ENCODE measurements at places on chromosomes 2 and 18. TPM values are rescaled to one million over a fixed set of nuclear protein-coding genes. Genes with fewer than 3 reads are reported as not detected.

Gene TUBA3E
- not detected for polyA plus RNA-seq

Gene DNAH6
- 1.9 TPM for polyA plus RNA-seq

Gene INHA
- 0.72 TPM for polyA plus RNA-seq

Gene NLRC4
- polyA plus RNA-seq = 1.1 TPM

Gene PROC
- polyA plus RNA-seq = 1.8 TPM

All from right renal cortex interstitium (tissue), 3 donors.